ENCODE measurements at places on chromosomes 2 and 18. TPM values are rescaled to one million over a fixed set of nuclear protein-coding genes. Genes with fewer than 3 reads are reported as not detected.

The C2orf78 gene
- total RNA-seq = not detected

The SP140 gene
- 0.51 TPM for total RNA-seq

The INHA gene
- total RNA-seq = 391 TPM

The VAMP5 gene
- total RNA-seq = 8.4 TPM

The PARD6G gene
- 18.7 TPM for total RNA-seq

The SCG2 gene
- 1.0 TPM for total RNA-seq

The PAIP2B gene
- total RNA-seq = 12.8 TPM

The TMEM131 gene
- total RNA-seq = 40.6 TPM

The LIMS4 gene
- 10.8 TPM for total RNA-seq

The GNLY gene
- total RNA-seq = 0.68 TPM

The TANC1 gene
- total RNA-seq = 33.5 TPM

The PROM2 gene
- total RNA-seq = 80.1 TPM

The ECEL1 gene
- 15.3 TPM for total RNA-seq

The DSG1 gene
- total RNA-seq = 0.32 TPM

The REEP1 gene
- 6.6 TPM for total RNA-seq

The SERPINB13 gene
- total RNA-seq = 0.57 TPM

The CPO gene
- 2.5 TPM for total RNA-seq

The CHPF gene
- total RNA-seq = 150 TPM

The SLC9A4 gene
- not detected for total RNA-seq

The PSMA8 gene
- not detected for total RNA-seq

The GREB1L gene
- 2.0 TPM for total RNA-seq

The RTTN gene
- total RNA-seq = 8.4 TPM

The ZNF892 gene
- total RNA-seq = 4.6 TPM

The DPY30 gene
- total RNA-seq = 93.3 TPM

The AMER3 gene
- 10.1 TPM for total RNA-seq

The CYRIA gene
- total RNA-seq = 10.3 TPM

The TGFA gene
- total RNA-seq = 3.7 TPM

The SMAD7 gene
- total RNA-seq = 29.3 TPM

The MC4R gene
- total RNA-seq = not detected

The CROCC2 gene
- total RNA-seq = 0.23 TPM

The USP40 gene
- 50.2 TPM for total RNA-seq

The CCDC74B gene
- total RNA-seq = 21.7 TPM

The CRACDL gene
- total RNA-seq = 4.1 TPM

The NDC80 gene
- 2.7 TPM for total RNA-seq

The TGFBRAP1 gene
- 30.0 TPM for total RNA-seq

The C2orf66 gene
- 0.32 TPM for total RNA-seq

The DTNB gene
- total RNA-seq = 61.9 TPM

The ALK gene
- 0.14 TPM for total RNA-seq

The DSEL gene
- total RNA-seq = 5.7 TPM

The ST8SIA5 gene
- not detected for total RNA-seq

The LCT gene
- total RNA-seq = 0.57 TPM

The NBAS gene
- total RNA-seq = 55.0 TPM

The LOXL3 gene
- 10.7 TPM for total RNA-seq

The PIK3C3 gene
- 42.8 TPM for total RNA-seq

The GPR75 gene
- total RNA-seq = 8.3 TPM

The SLC5A7 gene
- total RNA-seq = not detected

The STPG4 gene
- 1.4 TPM for total RNA-seq

The ANKAR gene
- total RNA-seq = 10.3 TPM

The HOXD12 gene
- not detected for total RNA-seq

The SLC40A1 gene
- 169 TPM for total RNA-seq

The LRRTM1 gene
- 1.8 TPM for total RNA-seq

The POTEJ gene
- 8.5 TPM for total RNA-seq

The GALM gene
- 5.6 TPM for total RNA-seq

The LOXHD1 gene
- total RNA-seq = 1.4 TPM

The GPR35 gene
- 3.3 TPM for total RNA-seq

The SULT1C2 gene
- total RNA-seq = not detected

The TUBA4B gene
- not detected for total RNA-seq

The NCKAP5 gene
- 7.1 TPM for total RNA-seq

The TCF23 gene
- total RNA-seq = 8.5 TPM

All from prostate gland (tissue), 2 donors.